Ascending aorta (tissue), 2 donors: ENCODE measurements at places on chromosomes 4 and X. TPM values are rescaled to one million over a fixed set of nuclear protein-coding genes. Genes with fewer than 3 reads are reported as not detected.

LRP2BP gene
- 0.53 TPM for total RNA-seq

DNA sequence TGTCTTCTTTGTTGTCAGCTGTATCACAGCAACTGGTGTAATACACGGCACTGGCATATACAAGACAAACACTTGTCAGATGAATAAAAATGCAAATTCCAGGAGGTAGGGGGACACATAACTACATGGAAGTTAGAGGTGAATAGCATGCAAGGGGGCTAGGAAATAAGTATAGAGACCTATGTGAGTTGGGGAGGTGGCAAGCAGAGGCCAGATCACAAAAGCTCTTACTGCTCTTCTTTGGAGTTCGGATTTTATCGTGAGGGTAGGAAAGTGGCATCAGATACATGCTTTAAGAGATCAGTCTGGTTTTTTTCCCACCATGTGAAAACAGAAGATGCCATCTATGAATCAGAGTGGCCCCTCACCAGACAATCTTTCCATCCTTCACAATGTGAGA is 2.8 kb upstream of the SRP72 start:
- peaks cover 7% of the 10 kb centered on the region for H3K36me3 ChIP-seq
- H3K27me3 ChIP-seq: no peaks in the 10 kb centered on the region
- peaks cover 8% of the 10 kb centered on the region for H3K4me1 ChIP-seq
- no peak overlapping the region for H3K27ac ChIP-seq

PCDH7 gene
- total RNA-seq: 127 TPM

- peak overlapping the region; percentile 84 for H3K27ac ChIP-seq
- peak overlapping the region; percentile 78 for H3K4me3 ChIP-seq
- DNase-seq: peak; percentile 68
- H3K36me3 ChIP-seq: no peaks in the 10 kb centered on the region
These were observed 601 bp downstream of the INPP4B start for GRCh38 chr4:142845293-142846107.

- H3K4me3 ChIP-seq: no peak overlapping the region
- H3K4me1 ChIP-seq: no peaks in the 10 kb centered on the region
- H3K27me3 ChIP-seq: no peaks in the 10 kb centered on the region
These were observed 592.5 kb downstream of the PPARGC1A start for GRCh38 chr4:23297327-23297726.

DNA sequence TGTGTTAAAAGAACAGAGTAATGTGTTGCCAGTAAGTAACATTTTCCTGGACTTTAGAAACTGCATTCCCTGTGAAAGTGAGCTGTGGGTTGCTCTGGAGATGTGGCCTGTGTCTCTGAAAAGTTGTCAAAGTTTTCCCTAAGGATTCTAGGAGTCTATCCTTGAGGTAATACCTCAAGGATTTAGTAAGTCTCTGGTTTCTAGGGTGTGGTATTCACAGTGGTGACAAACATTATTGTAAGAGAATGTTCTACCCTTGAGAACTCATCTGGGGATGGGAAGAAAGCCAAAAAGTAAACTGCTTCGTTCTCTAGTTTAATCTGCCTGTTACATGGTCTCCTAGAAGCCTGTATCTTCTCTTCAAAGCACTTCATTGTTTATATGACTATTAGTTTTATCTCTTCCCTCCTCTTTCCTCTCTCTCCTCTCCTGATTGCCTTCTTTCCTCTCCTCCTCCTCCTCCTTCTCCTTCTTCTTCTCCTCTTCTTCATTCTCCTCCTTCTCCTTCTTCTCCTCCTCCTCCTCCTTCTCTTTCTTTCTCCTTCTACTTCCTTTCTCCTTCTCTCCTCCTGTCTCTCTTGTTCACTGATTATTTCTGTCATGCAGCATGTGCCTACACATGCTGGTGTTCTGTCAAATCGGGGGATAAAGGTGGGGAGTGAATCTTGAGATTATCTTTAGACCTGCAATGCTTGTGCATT is 321.3 kb downstream of the PTTG2 start:
- H3K4me1 ChIP-seq: peaks cover 3% of the 10 kb centered on the region
- H3K27ac ChIP-seq: peak overlapping the region; percentile 48
- H3K36me3 ChIP-seq: no peaks in the 10 kb centered on the region

GRCh38 chrX:5683996-5684395 is 544.7 kb downstream of the NLGN4X start:
- no peak overlapping the region for H3K4me3 ChIP-seq
- no peaks in the 10 kb centered on the region for H3K36me3 ChIP-seq
- no peak overlapping the region for H3K27ac ChIP-seq
- H3K27me3 ChIP-seq: no peaks in the 10 kb centered on the region
- no peak for DNase-seq

DNA sequence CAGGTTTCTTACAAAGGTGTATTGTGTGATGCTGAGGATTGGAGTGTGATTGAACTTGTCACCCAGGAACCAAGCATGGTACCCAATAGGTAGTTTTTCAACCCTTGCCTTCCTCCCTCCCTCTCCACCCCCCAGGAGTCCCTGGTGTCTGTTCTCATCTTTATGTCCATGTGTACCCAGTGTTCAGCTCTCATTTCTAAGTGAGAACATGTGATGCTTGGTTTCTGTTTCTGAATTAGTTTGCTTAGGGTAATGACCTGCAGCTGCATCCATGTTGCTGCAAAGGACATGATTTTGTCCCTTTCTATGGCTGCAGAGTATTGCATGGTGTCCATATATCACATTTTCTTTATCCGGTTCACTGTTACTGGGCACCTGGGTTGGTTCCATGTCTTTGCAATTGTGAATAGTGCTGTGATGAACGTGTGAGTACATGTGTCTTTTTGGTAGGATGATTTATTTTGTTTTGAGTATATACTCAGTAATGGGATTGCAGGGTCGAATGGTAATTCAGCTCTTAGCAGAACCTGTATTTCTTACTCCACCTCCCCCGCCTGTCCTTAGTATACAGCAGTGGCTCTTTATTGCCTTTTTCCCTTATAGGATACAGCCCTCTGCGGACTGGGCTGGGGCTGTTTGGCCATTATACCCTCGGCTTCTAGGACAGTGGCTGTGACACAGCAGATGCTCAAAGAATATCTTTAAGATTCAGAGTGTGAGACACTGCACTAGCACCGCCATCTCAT is 145.4 kb downstream of the PTTG2 start:
- H3K36me3 ChIP-seq: peaks cover 31% of the 10 kb centered on the region
- no peak overlapping the region for H3K27ac ChIP-seq
- H3K27me3 ChIP-seq: no peaks in the 10 kb centered on the region

DNA sequence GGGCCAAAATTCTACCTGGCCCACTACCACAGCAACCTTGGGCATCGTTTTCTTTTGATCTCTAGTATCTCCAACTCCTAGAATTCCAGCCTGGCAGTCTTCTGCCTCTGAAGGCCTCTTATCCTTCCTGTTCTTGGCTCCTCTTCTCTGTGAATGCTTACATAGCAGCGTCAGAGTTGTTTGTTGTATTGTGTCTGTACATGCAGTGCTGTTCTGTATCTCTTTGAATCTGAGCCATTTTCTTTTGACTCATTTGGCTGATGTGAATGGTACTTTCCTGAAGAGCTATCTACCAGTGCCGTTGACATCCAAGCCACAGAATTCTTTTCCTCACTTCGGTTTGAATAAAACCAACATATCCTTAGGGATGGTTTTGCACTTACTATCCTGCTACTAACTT is 79.2 kb downstream of the TMEM164 start:
- DNase-seq: no peak
- no peaks in the 10 kb centered on the region for H3K36me3 ChIP-seq
- H3K27ac ChIP-seq: peak overlapping the region; percentile 48

GRCh38 chr4:54941994-54942552 is 183.3 kb downstream of the KDR start:
- DNase-seq: no peak
- H3K4me1 ChIP-seq: no peaks in the 10 kb centered on the region
- H3K36me3 ChIP-seq: no peaks in the 10 kb centered on the region

GRCh38 chr4:52655506-52655905 is 3.6 kb downstream of the USP46 start:
- H3K27me3 ChIP-seq: no peaks in the 10 kb centered on the region
- DNase-seq: no peak
- peak overlapping the region; percentile 96 for H3K27ac ChIP-seq
- H3K4me1 ChIP-seq: peaks cover 9% of the 10 kb centered on the region
- peak overlapping the region; percentile 1 for H3K4me3 ChIP-seq

GRCh38 chr4:41748571-41749475 is at the start of gene PHOX2B:
Gene PHOX2B (minus strand): TSS chr4:41748725. CDS start chr4:41748610, 115 bp downstream.
- no peak within 1 kb of the TSS for H3K27ac ChIP-seq
- peaks cover 17% of the 10 kb centered on the region for H3K27me3 ChIP-seq
- H3K4me1 ChIP-seq: no peaks in the 10 kb centered on the region
- H3K36me3 ChIP-seq: no peaks in the 10 kb centered on the region
- no peak within 1 kb of the TSS for H3K4me3 ChIP-seq
- DNase-seq: no peak

- no peak for DNase-seq
- H3K36me3 ChIP-seq: no peaks in the 10 kb centered on the region
- no peaks in the 10 kb centered on the region for H3K27me3 ChIP-seq
- no peaks in the 10 kb centered on the region for H3K4me1 ChIP-seq
These were observed 128.5 kb upstream of the HPGD start for GRCh38 chr4:174650711-174651355.

DNA sequence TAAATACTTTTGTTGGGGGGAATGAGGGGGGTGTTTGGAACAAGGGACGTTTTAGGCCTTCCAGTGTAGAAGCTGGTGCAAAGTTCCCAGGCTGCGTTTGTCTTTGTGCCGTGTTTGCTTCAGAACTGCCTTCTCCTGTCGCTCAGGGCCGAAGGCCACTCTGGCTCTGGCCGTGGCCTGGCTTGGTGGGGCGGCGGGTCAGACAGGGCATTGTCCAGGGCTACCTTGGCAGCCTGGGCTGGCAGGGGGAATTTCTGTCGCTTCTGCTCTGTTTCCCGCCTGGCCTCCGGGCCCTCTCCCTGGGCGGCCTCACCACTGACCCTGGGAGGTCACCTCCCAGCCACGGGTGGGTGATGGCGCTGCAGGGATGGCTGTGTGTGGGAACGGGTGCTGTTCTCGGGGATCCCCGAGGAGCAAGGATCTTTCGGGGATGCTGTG is 140.0 kb downstream of the COL4A6 start:
- no peaks in the 10 kb centered on the region for H3K27me3 ChIP-seq
- H3K36me3 ChIP-seq: no peaks in the 10 kb centered on the region
- H3K4me3 ChIP-seq: no peak overlapping the region
- H3K4me1 ChIP-seq: no peaks in the 10 kb centered on the region
- H3K27ac ChIP-seq: no peak overlapping the region

GRCh38 chrX:20514358-20514757 is 247.6 kb upstream of the RPS6KA3 start:
- no peak overlapping the region for H3K4me3 ChIP-seq
- H3K36me3 ChIP-seq: no peaks in the 10 kb centered on the region
- H3K27ac ChIP-seq: no peak overlapping the region
- no peaks in the 10 kb centered on the region for H3K27me3 ChIP-seq
- no peaks in the 10 kb centered on the region for H3K4me1 ChIP-seq

GAGE12J gene
- not detected for total RNA-seq

MYOZ2 gene
- 3.5 TPM for total RNA-seq

DNA sequence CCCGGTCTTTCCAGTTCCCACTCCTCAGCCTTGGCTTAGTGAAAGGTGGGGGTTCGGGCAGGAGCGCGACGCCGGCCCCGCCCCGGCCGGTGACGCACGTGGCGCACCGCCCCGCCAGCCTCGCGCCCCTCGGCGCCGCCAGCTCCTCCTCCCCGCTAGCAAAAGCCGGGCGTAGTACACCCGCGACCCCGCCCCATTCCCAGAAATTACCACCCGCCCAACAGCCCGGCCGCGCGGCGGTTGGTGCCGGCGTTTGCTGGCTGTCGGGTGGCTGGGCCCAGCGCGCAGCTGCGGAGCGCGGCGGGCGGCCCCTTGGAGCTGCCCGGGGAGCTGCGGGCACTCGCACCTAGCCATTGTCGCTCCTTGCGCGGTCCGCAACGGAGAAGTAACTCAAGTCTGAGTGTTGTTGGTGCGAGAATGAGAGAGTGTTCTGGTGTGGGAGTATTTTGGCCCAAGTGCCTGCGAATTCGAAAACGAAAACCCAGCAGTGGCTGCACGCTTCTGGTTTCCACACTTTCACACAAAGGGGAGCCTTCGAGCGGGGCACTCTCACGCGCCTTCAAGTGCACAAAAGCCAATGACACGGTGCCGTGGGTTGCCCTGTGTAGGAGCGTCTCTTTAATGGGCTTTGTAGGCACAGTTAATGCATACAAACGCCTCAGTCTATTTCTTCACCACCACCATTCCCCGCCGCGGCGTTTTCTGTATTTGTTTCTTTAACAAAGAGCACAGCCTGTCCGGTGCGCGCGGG is 1.0 kb upstream of the ELF2 start:
- H3K4me3 ChIP-seq: peak overlapping the region; percentile 97
- peak; percentile 98 for DNase-seq
- H3K36me3 ChIP-seq: no peaks in the 10 kb centered on the region
- H3K27ac ChIP-seq: peak overlapping the region; percentile 100
- H3K27me3 ChIP-seq: no peaks in the 10 kb centered on the region

- no peaks in the 10 kb centered on the region for H3K36me3 ChIP-seq
- no peak overlapping the region for H3K27ac ChIP-seq
- no peak overlapping the region for H3K4me3 ChIP-seq
- H3K27me3 ChIP-seq: no peaks in the 10 kb centered on the region
- H3K4me1 ChIP-seq: no peaks in the 10 kb centered on the region
These were observed 24.4 kb downstream of the UCHL1 start for GRCh38 chr4:41281038-41281634.

GRCh38 chr4:154078504-154079350 is 289.8 kb upstream of the SFRP2 start:
- no peaks in the 10 kb centered on the region for H3K4me1 ChIP-seq
- DNase-seq: no peak
- no peaks in the 10 kb centered on the region for H3K27me3 ChIP-seq
- H3K4me3 ChIP-seq: no peak overlapping the region
- no peaks in the 10 kb centered on the region for H3K36me3 ChIP-seq

GRCh38 chr4:187302457-187303150 is 578.9 kb upstream of the FAT1 start:
- no peaks in the 10 kb centered on the region for H3K4me1 ChIP-seq
- H3K36me3 ChIP-seq: no peaks in the 10 kb centered on the region
- no peak for DNase-seq
- no peak overlapping the region for H3K27ac ChIP-seq
- H3K4me3 ChIP-seq: no peak overlapping the region

DNA sequence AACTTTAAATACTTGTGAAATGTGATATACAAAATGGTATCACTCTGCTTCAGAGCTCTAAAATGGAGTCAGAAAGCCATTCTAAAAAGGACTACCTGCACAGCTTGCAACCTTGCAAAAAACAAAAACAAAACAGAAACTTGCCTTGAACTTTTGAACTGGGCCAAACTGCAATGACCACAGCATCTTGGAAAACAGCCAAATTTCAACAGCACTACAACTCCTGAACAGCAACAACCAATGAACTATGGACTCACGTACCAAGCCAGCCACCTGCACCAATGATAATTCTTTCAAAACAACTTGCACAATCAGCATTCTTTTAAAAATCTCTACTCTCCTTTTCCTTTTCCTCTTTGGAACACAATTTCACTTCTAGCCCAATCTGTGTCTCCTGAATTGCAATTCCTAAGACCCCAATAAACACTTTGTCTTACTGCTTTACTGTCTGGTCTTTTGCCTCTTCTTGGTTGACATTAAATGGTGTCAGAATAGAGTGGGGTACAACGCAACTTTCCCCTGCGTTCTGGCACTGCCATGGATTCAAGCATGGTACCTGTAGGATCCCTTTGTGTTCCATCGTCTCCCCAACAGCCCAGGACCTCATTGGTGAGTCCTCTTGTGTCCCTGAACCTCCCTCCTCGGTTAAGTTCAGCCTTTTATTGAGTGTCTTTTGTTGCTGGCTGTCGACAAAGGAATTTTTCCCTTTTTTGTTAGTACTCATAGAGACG is 35.7 kb upstream of the FMR1 start:
- no peaks in the 10 kb centered on the region for H3K36me3 ChIP-seq
- H3K4me3 ChIP-seq: no peak overlapping the region
- no peak overlapping the region for H3K27ac ChIP-seq
- no peak for DNase-seq
